ENCODE measurements at places on chromosomes 12 and 14.

- DNase-seq, result peak; percentile 27
Observed at GRCh38 chr14:37230551-37231194, 32.9 kb downstream of the MIPOL1 start.

- DNase-seq, result no peak
Observed at GRCh38 chr12:98828802-98829600, 183.9 kb downstream of the APAF1 start.

DNA sequence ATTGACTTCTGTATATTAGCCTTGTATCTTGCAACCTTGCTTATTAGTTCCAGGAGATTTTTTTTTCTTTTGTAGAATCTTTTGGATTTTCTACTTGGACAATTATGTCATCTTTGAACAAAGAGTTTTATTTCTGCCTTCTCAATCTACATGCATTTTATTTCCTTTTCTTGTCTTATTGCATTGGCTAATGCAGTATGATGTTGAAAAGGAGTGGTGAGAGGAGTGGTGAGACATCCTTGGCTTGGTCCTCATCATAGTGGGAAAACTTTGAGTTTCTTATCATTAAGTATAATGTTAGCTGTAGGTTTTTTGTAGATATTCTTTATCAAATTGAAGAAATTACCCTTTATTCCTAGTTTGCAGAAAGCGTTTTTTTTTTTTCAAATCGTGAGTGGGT is 80.6 kb downstream of the RFX4 start:
- DNase-seq, result no peak

GRCh38 chr14:55721353-55721752 is 141.3 kb downstream of the KTN1 start:
- no peak for DNase-seq

DNA sequence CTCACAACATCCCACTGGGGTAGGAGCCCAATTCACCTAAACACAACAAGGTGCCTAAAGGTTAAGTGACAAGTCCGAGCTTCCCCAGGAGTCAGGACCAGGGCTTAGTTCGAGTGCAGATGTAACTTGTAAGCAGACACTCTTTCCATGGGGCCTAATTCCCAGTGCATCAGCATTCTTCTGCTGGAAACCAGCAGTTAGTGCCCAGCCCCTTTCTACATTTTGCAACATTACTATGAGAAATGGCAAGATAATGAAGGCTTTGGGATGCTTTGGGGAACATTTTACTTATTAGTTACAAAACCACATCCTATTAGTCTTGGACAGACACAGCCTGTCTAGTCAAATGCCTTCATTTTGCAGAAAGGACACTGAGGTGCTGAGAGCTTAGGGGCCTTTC is 179.8 kb downstream of the CALM1 start:
- no peak for DNase-seq

DNA sequence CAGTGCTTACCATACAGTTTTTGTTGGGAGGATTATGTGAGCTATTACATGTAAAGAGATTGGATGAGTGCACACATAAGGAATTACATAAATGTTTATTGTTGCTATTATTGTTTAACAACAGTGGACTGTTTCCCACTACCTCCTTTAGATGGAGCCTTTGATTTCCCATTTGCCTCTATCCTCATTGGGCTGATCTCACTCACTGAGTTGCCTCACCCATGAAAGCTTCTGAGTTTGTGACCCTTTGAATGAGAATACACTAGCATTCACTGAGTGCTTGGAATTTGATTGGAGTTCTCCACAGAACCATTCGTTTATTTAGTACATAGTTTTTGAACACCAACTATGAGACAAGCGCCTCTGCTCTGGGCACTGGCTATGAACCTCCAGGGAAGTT is 121.0 kb downstream of the HELB start:
- no peak for DNase-seq

DNA sequence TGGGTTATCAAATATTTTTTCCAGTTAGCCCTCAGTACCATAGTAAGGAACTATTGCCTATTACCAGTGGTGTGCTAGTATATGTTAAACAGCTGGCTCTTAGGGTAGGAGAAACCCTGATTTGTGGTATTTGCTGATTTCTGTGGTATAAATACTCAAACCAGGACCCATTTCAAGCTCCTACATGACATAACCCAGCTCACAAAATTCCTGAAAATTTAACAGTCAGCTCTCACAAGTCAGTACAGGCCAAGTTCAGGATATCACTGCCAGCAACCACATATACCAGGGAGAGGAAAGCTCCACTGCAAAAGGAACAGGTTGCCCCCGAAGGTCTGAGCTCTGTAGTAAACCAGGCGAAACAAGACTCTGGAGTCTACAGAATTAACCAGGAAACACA is 315.3 kb downstream of the NOVA1 start:
- no peak for DNase-seq
